Vagina (tissue), 2 donors: ENCODE measurements at places on chromosomes 2 and 18. TPM values are rescaled to one million over a fixed set of nuclear protein-coding genes. Genes with fewer than 3 reads are reported as not detected.

GRCh38 chr2:73980566-73980965, 4.1 kb upstream of the TET3 start:
- no peak for DNase-seq
- H3K4me1 ChIP-seq: peaks cover 44% of the 10 kb centered on the region
- H3K27ac ChIP-seq: no peak overlapping the region
- no peaks in the 10 kb centered on the region for H3K36me3 ChIP-seq
- no peaks in the 10 kb centered on the region for H3K27me3 ChIP-seq

GRCh38 chr18:29661924-29662323, 1380.6 kb downstream of the DSC3 start:
- no peak for DNase-seq
- H3K4me1 ChIP-seq: no peaks in the 10 kb centered on the region
- H3K27ac ChIP-seq: no peak overlapping the region
- no peak overlapping the region for H3K4me3 ChIP-seq
- H3K27me3 ChIP-seq: no peaks in the 10 kb centered on the region

DNA sequence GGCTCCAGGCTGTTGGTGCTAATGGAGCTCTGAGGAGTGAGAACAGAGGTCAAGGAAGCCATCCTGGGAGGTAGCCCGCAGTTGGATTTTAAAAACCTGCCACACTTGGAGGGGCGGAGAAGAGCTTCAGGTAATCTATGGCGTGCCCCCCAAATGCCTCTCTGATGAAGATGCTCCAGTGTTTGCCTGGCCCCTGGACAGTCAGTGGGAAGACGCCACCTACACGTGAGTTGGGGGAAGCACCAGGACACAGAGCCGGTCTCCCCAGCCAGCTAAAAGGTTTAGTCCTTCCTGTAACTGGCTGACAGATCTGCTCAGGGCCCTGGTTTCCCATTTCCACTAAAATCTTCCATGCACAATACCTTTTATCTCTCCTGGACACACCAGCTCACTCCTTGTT, 225.0 kb downstream of the TTC32 start:
- no peaks in the 10 kb centered on the region for H3K36me3 ChIP-seq
- no peak for DNase-seq
- no peak overlapping the region for H3K4me3 ChIP-seq
- H3K27me3 ChIP-seq: no peaks in the 10 kb centered on the region
- no peak overlapping the region for H3K27ac ChIP-seq

- no peaks in the 10 kb centered on the region for H3K4me1 ChIP-seq
- no peak overlapping the region for H3K27ac ChIP-seq
- H3K4me3 ChIP-seq: no peak overlapping the region
Measured at GRCh38 chr18:74856928-74857327, 259.3 kb downstream of the ZNF407 start.

DNA sequence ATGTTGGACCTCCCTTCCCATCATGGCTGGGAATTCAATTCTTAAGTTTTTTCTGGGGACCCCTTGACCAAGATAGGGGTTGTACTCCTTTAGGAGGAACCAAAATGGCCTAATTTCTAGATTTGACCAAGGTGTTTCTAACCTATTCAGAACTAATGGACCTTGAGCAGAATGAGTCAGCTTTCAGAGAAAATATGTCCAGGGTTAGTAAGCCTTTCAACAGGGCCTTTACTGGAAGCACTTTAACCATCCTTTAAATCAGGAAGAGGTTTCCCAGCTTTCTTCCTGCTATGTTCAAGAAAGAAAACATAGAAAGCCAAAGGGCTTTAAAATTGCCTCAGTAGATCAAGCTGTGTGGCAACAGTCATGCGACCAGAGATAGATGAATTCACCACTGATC, 1184.9 kb upstream of the ACVR2A start:
- H3K36me3 ChIP-seq: no peaks in the 10 kb centered on the region
- no peak for DNase-seq
- no peaks in the 10 kb centered on the region for H3K4me1 ChIP-seq
- H3K4me3 ChIP-seq: no peak overlapping the region
- H3K27ac ChIP-seq: no peak overlapping the region
- H3K27me3 ChIP-seq: no peaks in the 10 kb centered on the region

DNA sequence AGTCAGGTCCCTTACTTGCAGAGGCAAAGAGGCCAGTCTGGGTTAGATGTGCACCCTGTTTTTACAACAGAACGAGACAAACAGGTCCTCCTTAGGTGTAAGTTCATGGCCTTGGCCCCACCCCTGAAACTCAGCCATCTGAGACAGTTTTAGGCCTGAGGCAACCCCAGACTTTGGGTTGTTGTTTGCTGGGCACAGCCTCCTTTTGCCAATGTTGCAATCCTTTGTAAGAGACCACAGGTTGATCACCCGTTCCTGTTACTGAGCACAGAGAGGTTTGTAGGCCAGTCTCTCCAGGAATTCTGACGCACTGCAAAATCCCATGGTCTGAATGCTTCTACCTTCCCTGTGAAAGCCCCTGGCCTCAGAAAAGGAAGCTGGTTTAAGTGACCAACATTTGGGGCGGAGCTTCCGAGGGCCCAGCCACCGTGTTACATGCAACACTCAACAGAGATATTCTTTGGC, 15.5 kb upstream of the IL1RN start:
- H3K27me3 ChIP-seq: no peaks in the 10 kb centered on the region
- no peak overlapping the region for H3K27ac ChIP-seq
- peaks cover 16% of the 10 kb centered on the region for H3K4me1 ChIP-seq
- no peak for DNase-seq
- H3K4me3 ChIP-seq: no peak overlapping the region

- H3K27me3 ChIP-seq: peaks cover 15% of the 10 kb centered on the region
- H3K4me1 ChIP-seq: peaks cover 23% of the 10 kb centered on the region
- no peaks in the 10 kb centered on the region for H3K36me3 ChIP-seq
- no peak overlapping the region for H3K4me3 ChIP-seq
- no peak overlapping the region for H3K27ac ChIP-seq
Measured at GRCh38 chr2:118849226-118850167, 2.0 kb upstream of the EN1 start.

GRCh38 chr18:62396381-62396780, 71.3 kb downstream of the TNFRSF11A start:
- H3K27ac ChIP-seq: no peak overlapping the region
- no peak for DNase-seq
- no peaks in the 10 kb centered on the region for H3K27me3 ChIP-seq
- no peaks in the 10 kb centered on the region for H3K36me3 ChIP-seq
- H3K4me3 ChIP-seq: no peak overlapping the region

DNA sequence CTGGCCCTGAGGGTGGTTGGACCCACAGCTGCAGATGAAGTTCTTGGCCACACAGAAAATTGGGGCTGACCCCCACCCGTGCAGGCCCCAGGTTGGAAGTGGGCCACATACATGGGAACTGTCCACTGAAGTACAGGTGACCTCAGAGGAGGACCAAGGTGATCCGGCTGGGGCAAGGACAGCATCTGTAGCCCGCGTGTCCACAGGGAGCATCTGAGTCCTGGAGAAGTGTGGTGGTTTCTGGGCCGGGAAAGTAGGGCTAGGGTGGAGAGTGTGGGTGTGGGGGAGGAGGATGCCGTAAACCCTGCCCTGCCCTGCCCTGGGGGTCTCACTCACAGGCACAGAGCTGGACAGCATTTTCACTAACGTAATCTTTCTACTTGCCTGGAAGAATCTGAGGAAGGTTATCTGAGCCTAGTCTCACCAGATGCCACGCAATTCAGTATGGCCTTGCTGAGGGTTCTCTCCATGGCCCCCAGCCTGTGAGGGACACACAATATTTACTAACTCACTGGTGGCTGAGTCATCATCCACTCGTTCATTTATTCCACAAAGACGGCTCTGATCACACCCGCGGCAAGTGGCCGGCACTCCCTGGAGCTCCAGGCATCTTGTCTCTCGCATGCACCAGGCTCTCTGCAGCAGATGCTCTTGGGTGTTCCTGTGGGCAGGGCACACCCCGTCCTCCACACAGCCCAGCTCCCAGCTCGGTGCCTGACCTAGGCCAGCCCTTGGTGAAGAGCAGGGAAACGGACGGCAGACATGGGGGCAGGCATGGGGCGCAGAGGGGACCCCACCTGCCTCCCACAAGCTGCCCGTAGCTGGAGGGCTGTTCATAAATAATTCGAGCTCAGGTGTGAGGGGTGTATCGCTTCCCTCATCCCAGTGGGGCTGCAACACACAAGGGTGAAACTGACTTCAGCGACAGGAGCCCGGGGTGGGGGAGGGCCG, 51.2 kb downstream of the INHBB start:
- H3K27ac ChIP-seq: no peak overlapping the region
- H3K27me3 ChIP-seq: no peaks in the 10 kb centered on the region
- H3K36me3 ChIP-seq: no peaks in the 10 kb centered on the region
- DNase-seq: no peak
- peaks cover 4% of the 10 kb centered on the region for H3K4me1 ChIP-seq

DNA sequence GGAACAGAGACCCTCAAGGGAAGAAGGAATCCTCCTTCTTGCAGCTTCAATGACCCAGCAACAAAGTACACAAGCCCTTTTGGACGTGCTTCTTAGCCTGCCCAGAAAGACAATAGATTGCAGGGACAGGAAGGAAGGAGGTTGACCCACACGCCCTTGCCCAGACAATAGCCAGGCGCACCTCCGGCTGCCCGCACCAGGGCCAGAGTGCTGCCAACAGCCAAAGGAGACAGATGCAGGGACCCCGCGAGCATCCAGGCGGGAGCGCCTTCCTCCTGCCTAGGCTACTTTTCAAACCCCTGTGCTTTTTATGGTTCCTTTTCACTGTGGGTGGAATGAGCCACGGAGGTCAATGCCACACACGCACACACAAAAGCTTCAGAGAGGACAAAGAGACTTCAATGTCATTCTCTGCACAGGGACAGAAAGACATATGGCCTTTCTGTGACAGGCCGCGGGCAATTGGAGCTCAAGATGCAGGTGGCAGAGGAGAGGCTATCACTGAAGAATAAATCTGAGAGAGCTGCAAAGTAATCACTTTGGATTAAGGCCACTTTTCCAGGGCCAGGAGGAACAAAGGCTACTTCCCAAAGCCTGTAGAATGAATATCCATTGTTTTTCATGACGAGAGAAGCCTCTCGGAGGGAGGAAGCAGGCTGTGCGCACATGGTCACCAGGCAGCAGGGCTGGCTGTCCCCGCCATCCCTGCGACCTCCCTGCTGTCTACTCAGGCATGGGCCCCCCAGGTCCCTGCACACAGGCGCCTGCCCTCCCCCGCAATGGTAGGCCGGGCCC, 300.6 kb downstream of the EIPR1 start:
- H3K36me3 ChIP-seq: no peaks in the 10 kb centered on the region
- no peaks in the 10 kb centered on the region for H3K4me1 ChIP-seq
- no peaks in the 10 kb centered on the region for H3K27me3 ChIP-seq
- H3K4me3 ChIP-seq: no peak overlapping the region

DNA sequence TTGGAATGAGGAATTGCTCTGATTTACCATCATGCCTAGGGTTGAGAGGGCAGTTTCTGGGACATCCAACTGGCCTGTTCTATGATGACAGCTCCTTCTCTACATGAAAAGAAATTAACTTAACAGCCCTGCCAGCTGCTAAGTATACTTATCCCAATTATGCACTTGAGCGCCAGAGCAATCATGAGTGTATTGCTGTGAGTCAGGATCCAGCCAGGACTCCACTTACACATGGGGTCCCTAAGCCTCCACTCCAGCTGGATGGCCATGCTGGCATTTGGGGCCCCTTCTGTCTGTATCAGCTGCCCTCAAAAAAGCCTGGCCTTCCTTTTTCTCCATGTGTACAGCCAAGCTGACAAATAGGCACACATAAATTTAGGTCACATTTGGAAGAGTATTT, 481.9 kb downstream of the TMX3 start:
- no peaks in the 10 kb centered on the region for H3K27me3 ChIP-seq
- H3K27ac ChIP-seq: no peak overlapping the region
- H3K36me3 ChIP-seq: no peaks in the 10 kb centered on the region
- no peak for DNase-seq
- H3K4me1 ChIP-seq: no peaks in the 10 kb centered on the region

- no peaks in the 10 kb centered on the region for H3K27me3 ChIP-seq
- DNase-seq: no peak
- H3K4me1 ChIP-seq: peaks cover 5% of the 10 kb centered on the region
- H3K36me3 ChIP-seq: no peaks in the 10 kb centered on the region
Measured at GRCh38 chr2:223036790-223037444, 15.1 kb upstream of the KCNE4 start.

DNA sequence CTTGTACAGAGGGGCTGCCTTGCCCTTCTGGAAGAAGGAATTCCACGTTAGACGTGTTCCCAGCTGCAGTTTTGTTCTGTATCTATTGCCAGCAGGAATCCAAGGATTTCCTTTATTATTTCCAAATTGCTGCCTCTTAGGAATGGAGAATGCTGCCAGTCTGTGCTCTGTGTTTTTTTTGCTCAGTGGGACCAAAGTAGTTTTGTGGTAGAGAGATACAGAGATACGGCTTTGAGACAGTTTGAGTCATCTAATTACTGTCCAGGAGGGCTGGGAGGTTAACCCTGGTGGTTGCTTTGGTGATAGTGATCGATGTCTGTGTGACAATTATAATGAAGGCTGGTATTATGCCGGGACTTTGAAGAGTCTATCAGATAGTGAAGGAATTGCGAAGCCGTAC, 26.3 kb downstream of the ASAP2 start:
- H3K4me3 ChIP-seq: no peak overlapping the region
- H3K27ac ChIP-seq: no peak overlapping the region
- DNase-seq: no peak
- no peaks in the 10 kb centered on the region for H3K27me3 ChIP-seq
- H3K36me3 ChIP-seq: no peaks in the 10 kb centered on the region
- H3K4me1 ChIP-seq: peaks cover 81% of the 10 kb centered on the region

DNA sequence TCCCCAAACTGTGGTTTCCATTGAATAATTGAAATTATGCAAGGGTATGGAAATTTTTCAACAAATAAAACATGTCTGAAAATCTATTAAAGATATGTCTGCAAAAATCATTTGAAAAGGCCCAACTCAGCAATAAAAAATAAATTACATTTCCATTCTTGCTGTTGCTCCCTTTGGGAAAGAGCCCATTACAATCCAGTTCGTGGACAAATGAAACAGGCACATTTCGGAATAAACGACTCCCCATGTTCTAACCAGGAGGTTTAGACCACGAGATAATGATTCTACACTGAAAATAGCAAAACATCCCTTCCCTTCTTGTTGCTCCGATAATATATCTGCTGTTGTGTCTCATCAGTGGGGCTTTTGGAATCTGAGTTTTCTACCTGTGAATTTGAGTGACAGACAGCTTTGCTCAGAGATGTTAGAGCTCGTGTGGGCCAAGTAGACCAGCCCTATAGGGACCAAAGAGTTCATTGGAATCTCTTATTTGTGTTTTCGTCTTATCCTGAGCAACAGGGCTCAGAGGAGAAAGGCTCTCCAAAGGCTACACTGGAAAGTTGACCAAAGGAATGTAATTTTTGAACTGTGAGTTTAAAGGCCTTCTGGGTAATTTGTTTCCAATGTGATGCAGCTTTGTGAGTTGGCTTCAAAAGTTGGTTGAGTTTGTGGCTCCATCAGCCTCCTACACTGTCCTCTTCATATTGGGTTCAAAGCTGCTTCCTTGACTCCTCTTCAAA, 119.5 kb downstream of the ACTR3 start:
- H3K36me3 ChIP-seq: no peaks in the 10 kb centered on the region
- H3K4me1 ChIP-seq: no peaks in the 10 kb centered on the region
- H3K27me3 ChIP-seq: no peaks in the 10 kb centered on the region
- no peak overlapping the region for H3K27ac ChIP-seq
- no peak overlapping the region for H3K4me3 ChIP-seq

- no peaks in the 10 kb centered on the region for H3K36me3 ChIP-seq
- no peak for DNase-seq
- H3K4me1 ChIP-seq: peaks cover 23% of the 10 kb centered on the region
Measured at GRCh38 chr18:7740821-7741220, 173.7 kb downstream of the PTPRM start.

LYG2 gene
- not detected for total RNA-seq

UGT1A8 gene
- total RNA-seq: not detected

CASP10 gene
- 8.3 TPM for total RNA-seq

KCNG2 gene
- not detected for total RNA-seq

MARCHF4 gene
- total RNA-seq: not detected

FBLN7 gene
- total RNA-seq: 11.5 TPM

CFAP221 gene
- total RNA-seq: 3.9 TPM

NAT8 gene
- not detected for total RNA-seq
